A375 (cell line): ENCODE measurements at places on chromosomes 4 and X. TPM values are rescaled to one million over a fixed set of nuclear protein-coding genes. Genes with fewer than 3 reads are reported as not detected.

Gene CTAG1B
- total RNA-seq = 22.1 and 66.2 TPM in 2 replicates

Gene NUDT10
- total RNA-seq = 0.15 and 0.19 TPM in 2 replicates

Gene LRIT3
- 0.13 TPM in 1 of 2 replicates, not detected in the other for total RNA-seq

Gene FDCSP
- total RNA-seq = not detected in 2 replicates
